CD8-positive, alpha-beta T cell (primary cell): ENCODE measurements at places on chromosomes 4 and X. TPM values are rescaled to one million over a fixed set of nuclear protein-coding genes. Genes with fewer than 3 reads are reported as not detected.

TSPAN7 gene
- not detected for total RNA-seq

MYOZ2 gene
- total RNA-seq = not detected

HHIP gene
- not detected for total RNA-seq

UBA6 gene
- total RNA-seq = 35.9 TPM

RHOXF1 gene
- total RNA-seq = not detected

HELT gene
- total RNA-seq = not detected

CNOT6L gene
- 341 TPM for total RNA-seq

RENBP gene
- total RNA-seq = 6.3 TPM

CMC4 gene
- 5.2 TPM for total RNA-seq

PNMA6A gene
- 0.22 TPM for total RNA-seq

PPEF2 gene
- total RNA-seq = 0.30 TPM

NBDY gene
- 22.5 TPM for total RNA-seq

SMIM10L2A gene
- 1.3 TPM for total RNA-seq

PABPC1L2A gene
- total RNA-seq = not detected

ARHGEF38 gene
- not detected for total RNA-seq

SHROOM4 gene
- total RNA-seq = not detected

HDAC6 gene
- 80.7 TPM for total RNA-seq

DCAF12L2 gene
- not detected for total RNA-seq

ETDA gene
- not detected for total RNA-seq

CNKSR2 gene
- total RNA-seq = 14.0 TPM

SHROOM3 gene
- not detected for total RNA-seq

ADAMTS3 gene
- total RNA-seq = not detected

SRPX2 gene
- total RNA-seq = not detected
